ENCODE measurements at places on chromosomes 4 and X.

- DNase-seq, result no peak
Observed at GRCh38 chrX:16511796-16512776, 137.9 kb upstream of the S100G start.

DNA sequence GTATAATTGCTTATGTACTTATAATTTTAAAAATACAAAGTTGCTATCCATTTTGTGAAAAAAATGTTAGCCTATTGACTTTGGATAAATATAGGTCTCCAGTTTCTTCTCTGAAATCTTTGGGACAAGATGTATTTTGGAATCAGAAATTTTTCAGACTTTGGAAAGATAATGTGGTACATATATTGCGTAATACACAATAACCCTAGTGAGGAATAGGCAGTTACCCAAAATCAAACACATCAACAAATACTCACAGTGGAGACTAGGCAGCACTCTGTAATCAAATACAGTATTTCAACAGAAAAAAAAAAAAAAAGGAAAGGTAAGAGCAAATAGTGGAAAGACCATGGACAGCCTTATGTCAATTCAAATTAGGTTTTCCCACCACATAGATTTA lies 796.8 kb downstream of the ADGRL3 start:
- DNase-seq, result no peak

GRCh38 chr4:186291256-186291890 lies 25.4 kb downstream of the F11 start:
- DNase-seq, result no peak

DNA sequence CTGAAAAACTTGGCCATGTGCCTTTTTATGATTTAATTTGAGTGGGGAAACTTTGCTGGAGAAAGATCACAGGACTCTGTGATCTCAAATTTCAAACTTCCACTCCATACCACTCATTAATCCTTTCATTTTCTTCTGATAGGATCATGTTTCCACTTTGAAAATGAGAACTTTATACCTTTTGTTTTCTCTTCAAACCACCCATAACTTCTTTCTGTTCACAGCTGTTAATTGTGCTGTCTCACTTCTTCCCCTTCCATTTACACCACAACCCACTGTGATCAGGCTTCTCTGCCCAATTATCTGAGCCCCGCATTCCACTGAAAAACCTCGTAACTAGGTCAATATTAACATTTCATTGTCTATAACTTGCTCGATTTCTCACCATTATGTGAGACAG lies 47.0 kb upstream of the ARSJ start:
- DNase-seq, result no peak

GRCh38 chrX:30653415-30654131 lies at the start of gene GK:
Gene GK, plus strand, starts transcription at chrX:30653423. Its CDS starts 115 bp downstream, at chrX:30653538.
- DNase-seq, result no peak

DNA sequence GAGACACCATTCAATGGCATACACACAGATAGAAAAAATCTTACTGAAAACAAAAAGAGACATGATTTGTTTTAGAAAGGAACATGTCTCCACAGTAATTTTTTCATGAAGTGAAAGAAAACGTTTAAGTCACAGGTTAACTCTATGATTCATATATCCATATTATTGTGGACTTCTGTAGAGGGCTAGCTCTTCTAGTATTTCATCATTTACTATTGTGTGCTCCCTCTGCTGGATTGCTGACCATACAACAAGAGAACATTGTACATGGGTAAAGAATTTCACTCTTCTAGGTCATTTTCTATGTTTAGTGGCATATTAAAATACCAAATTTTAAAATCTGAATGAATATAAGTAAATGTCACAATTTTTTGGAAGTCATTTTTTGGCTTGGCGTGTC lies 91.8 kb upstream of the POU3F4 start:
- no peak for DNase-seq

DNA sequence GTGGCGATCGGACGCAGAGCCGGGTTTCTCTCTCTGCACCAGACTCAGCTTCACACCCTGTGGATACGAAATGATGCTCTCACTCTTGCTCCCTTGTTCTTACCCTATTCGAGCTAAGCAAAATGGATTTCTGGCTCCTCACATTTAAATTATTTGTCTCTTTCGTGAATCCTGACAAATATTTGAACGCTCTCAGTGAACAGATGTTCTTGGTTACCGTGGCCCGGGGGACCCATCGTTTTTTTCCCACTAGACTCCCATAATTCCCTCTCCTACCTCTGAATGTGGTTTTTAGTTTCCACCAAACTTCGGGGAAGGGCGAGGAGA lies 630 bp downstream of the SMARCA5 start:
- no peak for DNase-seq

DNA sequence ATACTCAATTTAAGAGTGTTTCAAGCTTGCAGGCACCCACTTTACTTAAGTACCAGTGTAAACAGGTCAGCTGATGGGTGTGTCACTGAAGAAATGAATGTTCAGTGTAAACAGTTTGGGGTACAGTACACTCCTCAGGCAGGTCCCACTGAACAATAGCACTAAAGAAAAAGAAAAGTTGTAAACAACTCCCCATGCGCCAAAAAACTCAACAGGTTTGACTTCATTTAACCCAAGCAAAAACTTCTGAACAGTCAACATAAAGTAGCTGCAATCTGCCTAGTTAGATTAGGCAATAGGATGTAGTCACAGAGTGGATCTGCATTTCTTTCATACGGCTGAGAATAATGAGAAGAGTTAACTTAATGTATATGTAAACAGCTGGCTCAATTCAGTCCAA lies 93.2 kb downstream of the FAM13A start:
- no peak for DNase-seq

GRCh38 chr4:169971456-169972015 lies 54.7 kb downstream of the MFAP3L start:
- no peak for DNase-seq

- no peak for DNase-seq
Observed at GRCh38 chr4:117868201-117868600, 166.1 kb upstream of the NDST3 start.

- no peak for DNase-seq
Observed at GRCh38 chr4:138367942-138368341, 125.8 kb upstream of the SLC7A11 start.

DNA sequence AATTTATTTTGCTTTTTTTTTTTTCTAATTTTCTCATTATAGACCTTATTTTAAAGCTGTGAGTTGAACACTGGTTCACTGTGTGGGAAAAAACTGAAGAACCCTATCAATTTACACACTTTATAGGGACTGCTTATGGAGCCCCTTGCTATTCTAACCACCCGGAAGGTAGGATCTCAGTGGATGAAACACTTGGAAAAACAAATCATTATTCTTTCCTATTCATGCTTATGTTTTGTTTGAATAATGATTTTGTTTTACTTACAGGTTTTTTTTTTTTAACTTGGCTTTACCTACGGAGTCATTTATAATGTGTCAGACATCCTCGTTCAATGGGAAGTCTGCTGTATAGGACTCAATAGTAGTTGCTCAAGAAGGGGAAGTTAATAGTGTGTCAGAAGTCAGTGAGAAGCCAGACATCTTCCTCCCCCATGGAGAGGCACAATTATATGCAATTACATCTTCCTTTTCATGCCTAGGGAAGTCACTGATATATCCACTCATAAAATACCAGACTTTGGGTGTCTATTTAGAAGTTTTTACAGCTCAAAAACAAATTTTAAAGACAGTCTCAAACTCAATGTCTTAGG lies 113.2 kb downstream of the ARSF start:
- no peak for DNase-seq

All from activated T-cell treated with anti-CD3 and anti-CD28 coated beads for 48 hours (primary cell).